ENCODE measurements at places on chromosomes 3 and 15.
A peak's percentile ranks its signal among the peaks of the same experiment; 100 is the strongest.

DNA sequence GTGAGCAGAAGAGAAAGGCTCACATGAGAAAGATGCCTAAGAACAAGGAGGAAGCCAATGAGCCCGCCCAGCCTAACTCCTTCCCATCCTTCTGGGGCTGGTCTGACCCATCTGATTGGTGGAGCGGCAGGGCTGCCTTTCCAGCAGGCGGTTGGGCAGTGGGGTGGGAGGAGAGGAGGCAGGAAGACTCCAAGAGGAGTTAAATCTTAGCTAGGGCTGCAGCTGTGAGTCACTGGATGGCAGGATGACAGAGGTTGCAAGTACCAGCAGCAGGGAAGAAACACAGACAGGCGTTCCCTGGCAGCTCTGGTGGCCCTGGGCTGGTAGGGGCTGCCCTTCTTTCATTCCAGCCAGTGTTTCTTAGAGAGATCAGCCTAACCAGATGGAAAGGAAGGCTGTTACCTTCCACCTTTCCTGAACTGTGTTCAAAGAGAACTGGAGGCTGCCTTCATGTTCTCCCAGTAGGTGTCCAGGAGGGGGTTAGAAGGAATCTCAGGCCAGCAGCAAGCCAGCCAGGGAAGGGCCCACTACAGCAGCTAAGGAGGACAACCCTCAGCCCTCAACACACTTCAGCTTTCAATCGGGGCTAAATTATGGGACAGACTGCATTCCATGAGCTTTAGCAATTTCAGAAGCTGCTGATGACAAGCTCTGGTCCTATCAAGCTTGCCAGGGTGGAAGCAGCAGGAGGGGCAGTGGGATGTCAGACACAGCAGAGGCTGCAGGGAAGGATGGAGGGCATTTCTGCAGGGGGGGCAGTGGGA lies 50.3 kb downstream of the CHSY1 start:
- H3K36me3 ChIP-seq: no peaks in the 10 kb centered on the region
- H3K4me3 ChIP-seq: no peak overlapping the region
- no peaks in the 10 kb centered on the region for H3K27me3 ChIP-seq
- peak; percentile 82 for DNase-seq
- H3K27ac ChIP-seq: peak overlapping the region; percentile 74

- no peak for DNase-seq
- no peaks in the 10 kb centered on the region for H3K4me1 ChIP-seq
- H3K27ac ChIP-seq: no peak overlapping the region
- H3K36me3 ChIP-seq: no peaks in the 10 kb centered on the region
- H3K27me3 ChIP-seq: no peaks in the 10 kb centered on the region
- no peak overlapping the region for H3K4me3 ChIP-seq
Measured at GRCh38 chr3:52108302-52109232, 45.7 kb downstream of the POC1A start.

- no peak for DNase-seq
- no peaks in the 10 kb centered on the region for H3K36me3 ChIP-seq
- H3K4me1 ChIP-seq: no peaks in the 10 kb centered on the region
- H3K27me3 ChIP-seq: no peaks in the 10 kb centered on the region
- H3K4me3 ChIP-seq: no peak overlapping the region
Measured at GRCh38 chr3:50632450-50632849, 15.5 kb downstream of the MAPKAPK3 start.

DNA sequence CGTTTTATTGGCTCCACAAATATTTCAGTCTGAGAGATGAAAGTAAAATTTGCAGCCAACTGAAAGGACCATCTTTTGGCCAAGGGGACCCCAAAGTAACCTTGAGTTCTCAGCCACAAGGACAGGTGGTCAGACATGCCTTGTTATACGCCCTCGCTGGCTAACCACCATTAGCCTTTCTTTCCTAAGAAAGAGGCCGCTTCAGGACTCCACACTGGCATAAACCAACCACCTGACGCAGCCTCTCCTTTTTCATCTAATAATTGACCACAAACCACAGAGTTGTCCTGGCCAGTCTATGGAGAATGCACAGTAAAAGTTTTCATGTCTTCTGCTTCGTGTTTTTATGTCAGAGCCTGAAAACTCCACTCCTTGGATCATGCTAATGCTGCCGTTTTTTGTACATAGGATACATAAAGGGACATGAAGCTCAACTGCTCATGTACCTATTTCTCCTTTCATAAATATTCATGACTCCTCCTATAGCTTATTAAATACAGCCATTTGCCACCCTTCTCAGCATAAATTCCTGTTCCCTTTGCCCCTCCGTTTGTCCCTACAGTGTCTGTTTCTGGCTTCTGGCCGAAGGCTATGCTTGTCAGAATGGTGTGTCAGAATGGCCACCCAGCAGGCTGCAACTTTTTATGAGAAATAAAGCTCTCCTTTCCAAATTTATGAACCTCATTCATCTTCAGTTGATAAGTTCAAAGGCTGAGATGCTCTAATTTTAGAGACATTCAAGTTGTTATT lies 374.1 kb upstream of the RBMS3 start:
- no peak overlapping the region for H3K27ac ChIP-seq
- DNase-seq: no peak
- H3K27me3 ChIP-seq: no peaks in the 10 kb centered on the region
- no peak overlapping the region for H3K4me3 ChIP-seq
- no peaks in the 10 kb centered on the region for H3K36me3 ChIP-seq
- peaks cover 6% of the 10 kb centered on the region for H3K4me1 ChIP-seq

DNA sequence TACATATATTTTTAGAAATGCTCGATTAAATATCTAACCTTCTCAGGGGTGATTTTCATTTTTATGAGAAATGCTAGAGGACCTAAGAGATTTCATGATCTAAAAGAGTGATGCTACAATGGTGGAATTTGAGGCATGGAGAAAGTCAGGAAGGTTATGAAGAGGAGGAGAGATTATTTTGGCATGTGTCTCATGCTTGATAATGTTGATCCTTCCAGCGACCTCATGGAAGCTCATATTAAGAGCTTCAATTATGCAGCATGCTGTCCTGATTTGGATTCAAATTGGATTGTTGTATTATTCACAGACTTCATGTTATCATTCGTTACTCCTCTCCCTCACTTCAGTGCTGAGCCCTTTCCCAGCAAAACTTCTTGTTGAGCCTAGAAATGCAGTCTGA lies 112.5 kb downstream of the RAP2B start:
- H3K4me1 ChIP-seq: no peaks in the 10 kb centered on the region
- no peak for DNase-seq
- H3K4me3 ChIP-seq: no peak overlapping the region
- H3K27ac ChIP-seq: no peak overlapping the region
